Stomach (tissue), 19 donors: ENCODE measurements at places on chromosomes 4 and X.

DNA sequence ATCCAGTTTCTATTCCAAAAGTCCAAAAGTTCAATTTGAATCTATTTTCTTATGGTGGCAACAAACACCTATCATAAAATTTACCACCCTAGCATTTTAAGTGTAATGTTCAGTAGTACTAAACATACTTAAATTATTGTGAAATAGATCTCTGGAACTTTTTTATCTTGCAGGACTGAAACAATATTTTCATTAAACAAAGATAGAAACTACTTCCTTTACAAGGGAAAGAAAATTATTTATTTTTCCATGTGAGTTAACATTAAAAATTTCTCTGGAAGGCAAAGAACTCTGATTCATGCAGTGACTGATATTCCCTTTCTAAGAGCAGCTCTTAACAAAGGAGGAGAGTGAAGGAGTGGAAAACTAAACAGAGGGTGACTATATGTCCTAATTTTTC is 40.2 kb downstream of the ADH7 start:
- H3K27me3 ChIP-seq: no peaks in the 10 kb centered on the region
- no peak overlapping the region for H3K4me3 ChIP-seq
- peak overlapping the region; percentile 47 for H3K27ac ChIP-seq

- DNase-seq: peak; percentile 16
- no peaks in the 10 kb centered on the region for H3K27me3 ChIP-seq
- peak overlapping the region; percentile 67 for H3K27ac ChIP-seq
- no peaks in the 10 kb centered on the region for H3K36me3 ChIP-seq
- H3K4me1 ChIP-seq: peaks cover 20% of the 10 kb centered on the region
- no peak overlapping the region for H3K4me3 ChIP-seq
Observed at GRCh38 chrX:110086916-110087484, 84.1 kb downstream of the TMEM164 start.

DNA sequence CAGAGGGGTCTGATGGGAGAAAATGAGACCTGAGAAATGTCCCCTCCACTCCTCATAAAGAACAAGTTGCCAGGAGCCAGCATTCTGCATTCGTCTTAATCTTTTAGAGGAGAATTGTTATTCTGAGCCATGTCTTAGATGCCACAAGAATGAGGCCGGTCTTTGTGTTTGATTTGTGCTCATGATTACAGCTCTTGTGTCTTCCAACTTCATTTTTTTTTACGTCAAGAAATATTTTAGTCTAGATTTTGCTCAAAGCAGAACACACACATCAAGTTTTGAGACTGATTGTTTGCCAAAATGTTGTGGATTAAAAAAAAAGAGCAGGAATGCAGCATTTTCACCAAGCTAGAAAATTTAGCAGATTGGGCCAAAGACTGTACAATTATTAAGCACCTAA is 130.6 kb upstream of the PITX2 start:
- no peaks in the 10 kb centered on the region for H3K36me3 ChIP-seq
- DNase-seq: no peak
- no peak overlapping the region for H3K27ac ChIP-seq
- H3K27me3 ChIP-seq: no peaks in the 10 kb centered on the region

GRCh38 chr4:56803471-56803870 is 18.0 kb downstream of the SPINK2 start:
- no peaks in the 10 kb centered on the region for H3K27me3 ChIP-seq
- no peak overlapping the region for H3K27ac ChIP-seq
- DNase-seq: peak; percentile 46
- H3K4me3 ChIP-seq: no peak overlapping the region

- H3K36me3 ChIP-seq: no peaks in the 10 kb centered on the region
- no peak overlapping the region for H3K27ac ChIP-seq
- no peak overlapping the region for H3K4me3 ChIP-seq
- no peaks in the 10 kb centered on the region for H3K4me1 ChIP-seq
Observed at GRCh38 chr4:117249333-117249732, 164.0 kb upstream of the TRAM1L1 start.

GRCh38 chr4:51997647-51998046 is 22.5 kb downstream of the LRRC66 start:
- H3K36me3 ChIP-seq: no peaks in the 10 kb centered on the region
- no peak overlapping the region for H3K4me3 ChIP-seq
- DNase-seq: no peak
- no peak overlapping the region for H3K27ac ChIP-seq
- no peaks in the 10 kb centered on the region for H3K27me3 ChIP-seq

- H3K4me1 ChIP-seq: peaks cover 17% of the 10 kb centered on the region
- no peak overlapping the region for H3K27ac ChIP-seq
Observed at GRCh38 chr4:183332447-183332846, 10.2 kb upstream of the CLDN24 start.

DNA sequence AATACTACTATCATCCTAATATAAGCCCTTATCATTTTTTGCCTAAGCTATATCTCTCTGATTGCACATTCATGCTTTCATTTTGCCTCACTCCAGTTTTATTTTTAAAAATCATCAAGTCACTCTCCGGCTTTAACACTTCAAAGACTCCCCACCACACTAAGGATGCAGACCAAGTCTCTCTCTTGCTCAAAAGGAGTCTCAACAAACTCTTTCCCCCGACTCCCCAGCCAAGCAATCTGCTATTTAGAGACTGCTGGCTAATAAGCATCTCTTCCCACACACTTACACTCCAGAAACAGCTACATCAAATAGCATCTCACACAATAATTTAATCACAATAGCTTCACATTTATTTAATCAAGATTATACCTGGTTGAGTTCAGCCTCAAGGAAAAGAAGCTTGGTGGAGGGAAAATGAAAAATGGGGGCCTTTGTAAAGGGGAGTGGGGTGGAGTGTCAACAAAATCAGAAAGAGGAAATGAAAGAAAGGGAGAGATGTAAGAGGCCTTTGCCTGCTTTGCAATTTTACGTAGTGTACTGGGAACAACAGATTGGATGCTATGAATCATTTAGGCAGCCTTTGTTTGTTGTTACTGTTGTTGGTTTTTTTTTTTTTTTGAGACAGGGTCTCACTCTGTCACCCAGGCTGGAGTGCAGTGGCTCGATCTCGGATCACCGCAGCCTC is 104.1 kb upstream of the MCF2 start:
- no peak for DNase-seq
- no peaks in the 10 kb centered on the region for H3K4me1 ChIP-seq
- no peaks in the 10 kb centered on the region for H3K36me3 ChIP-seq
- H3K27ac ChIP-seq: no peak overlapping the region
- H3K27me3 ChIP-seq: no peaks in the 10 kb centered on the region

DNA sequence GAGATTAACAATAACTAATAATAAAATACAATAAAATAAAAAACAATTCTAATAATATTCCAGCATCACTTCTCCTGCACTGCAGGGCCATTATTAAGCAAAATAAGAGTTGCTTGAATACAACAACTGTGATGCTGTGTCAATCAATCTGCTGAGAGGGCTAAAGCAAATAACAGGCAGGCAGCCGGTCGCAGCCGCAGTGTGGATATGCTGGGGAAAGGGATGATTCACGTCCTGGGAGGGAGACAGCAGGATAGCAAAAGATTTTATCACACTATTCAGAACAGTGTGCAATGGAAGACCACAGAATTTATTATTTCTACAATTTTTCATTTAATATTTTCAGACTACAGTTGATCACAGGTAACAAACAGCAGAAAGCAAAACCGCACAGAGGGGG is 76.5 kb upstream of the SMARCAD1 start:
- H3K27ac ChIP-seq: no peak overlapping the region
- no peak for DNase-seq
- H3K27me3 ChIP-seq: no peaks in the 10 kb centered on the region

DNA sequence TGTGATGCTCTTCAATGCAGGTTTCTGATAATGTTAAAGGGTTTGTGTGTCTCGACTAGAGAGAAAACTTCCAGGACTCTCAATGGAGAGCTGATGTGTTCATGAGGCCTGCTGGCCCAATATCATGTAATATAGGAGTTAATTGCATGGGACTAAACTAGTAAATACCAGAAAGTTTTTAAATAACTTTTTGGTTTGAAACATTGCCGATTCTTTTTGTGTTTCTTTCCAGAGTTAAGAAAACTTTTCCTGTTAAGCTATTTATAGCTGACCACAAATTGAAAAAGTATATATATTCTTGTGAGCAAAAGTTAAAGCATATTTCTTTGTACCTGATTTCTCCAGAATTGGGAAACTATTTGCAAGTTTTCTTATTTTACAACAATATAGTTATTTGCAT is 49.7 kb downstream of the FAM9B start:
- no peaks in the 10 kb centered on the region for H3K4me1 ChIP-seq
- H3K27ac ChIP-seq: no peak overlapping the region
- DNase-seq: no peak
- H3K27me3 ChIP-seq: no peaks in the 10 kb centered on the region
- H3K36me3 ChIP-seq: no peaks in the 10 kb centered on the region
- no peak overlapping the region for H3K4me3 ChIP-seq

- DNase-seq: no peak
- no peak overlapping the region for H3K4me3 ChIP-seq
- no peaks in the 10 kb centered on the region for H3K27me3 ChIP-seq
- H3K27ac ChIP-seq: no peak overlapping the region
- peaks cover 12% of the 10 kb centered on the region for H3K36me3 ChIP-seq
Observed at GRCh38 chr4:9987749-9988362, 33.4 kb downstream of the SLC2A9 start.
